ENCODE measurements at places on chromosomes 6 and 20. TPM values are rescaled to one million over a fixed set of nuclear protein-coding genes. Genes with fewer than 3 reads are reported as not detected.

DNA sequence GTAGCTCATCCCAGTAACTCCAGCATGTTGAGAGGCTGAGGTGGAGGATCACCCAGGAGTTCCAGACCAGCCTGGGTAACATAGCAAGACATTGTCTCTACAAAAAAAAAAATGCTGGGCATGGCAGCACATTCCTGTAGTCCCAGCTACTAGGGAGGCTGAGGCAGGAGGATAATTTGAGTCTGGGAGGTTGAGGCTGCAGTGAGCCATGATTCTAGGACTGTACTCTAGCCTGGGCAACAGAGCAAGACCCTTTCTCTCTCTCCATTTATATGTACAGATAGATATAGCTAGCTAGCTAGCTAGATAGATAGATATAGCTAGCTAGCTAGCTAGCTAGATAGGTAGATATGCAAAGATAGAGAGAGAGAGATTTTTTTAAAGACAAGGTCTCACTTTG lies 20.4 kb downstream of the ILRUN start:
- no peak for DNase-seq

DNA sequence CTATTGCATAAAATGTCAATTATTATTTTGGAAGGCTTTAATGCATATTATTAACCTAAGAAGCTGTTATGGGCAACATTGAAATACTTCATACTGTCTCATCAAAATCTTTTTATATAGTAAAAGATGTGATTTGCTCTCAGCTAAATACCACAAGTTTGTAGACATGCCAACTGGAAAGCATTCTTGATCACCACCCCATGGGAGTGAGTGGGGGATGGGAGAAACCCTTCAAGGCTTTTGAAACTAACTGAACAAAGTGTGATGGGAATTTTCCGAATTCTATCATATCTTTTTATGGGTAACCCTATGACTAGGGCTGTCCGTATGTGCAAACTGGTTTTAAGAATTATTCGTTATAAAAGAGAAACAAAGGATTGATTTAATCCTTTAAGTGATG lies 377.3 kb upstream of the JAG1 start:
- DNase-seq = no peak

DNA sequence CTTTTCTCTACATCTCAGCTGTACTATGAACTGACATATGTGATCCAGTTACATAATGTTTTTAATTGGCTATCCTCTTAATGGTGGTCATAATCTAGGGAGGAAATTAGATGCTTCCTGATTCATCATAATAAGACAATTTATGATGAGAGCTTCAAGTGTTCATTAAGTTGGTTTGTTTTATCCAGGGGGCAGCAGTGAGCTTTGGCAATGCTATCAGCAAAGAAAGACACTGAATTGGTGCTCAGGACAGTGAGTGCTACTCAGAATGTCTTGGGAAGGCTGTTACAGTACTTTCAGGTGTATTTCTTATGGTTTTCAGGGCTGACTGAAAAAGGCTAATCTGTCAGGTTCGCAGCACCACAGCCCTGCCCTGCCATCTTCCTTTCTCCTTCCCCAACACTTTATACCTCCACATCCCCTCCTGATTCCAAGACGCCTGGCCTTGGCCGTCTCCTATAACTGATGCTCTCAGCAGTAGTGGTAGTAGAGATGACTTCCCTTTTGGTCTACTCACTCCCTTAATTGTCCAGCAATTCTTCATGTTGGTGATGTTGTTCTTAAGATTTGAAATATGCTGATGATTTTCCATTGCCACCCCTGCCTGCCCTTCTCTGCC lies 67.0 kb upstream of the TNFAIP3 start:
- peak; percentile 25 for DNase-seq

The GSTA3 gene
- total RNA-seq = not detected

The RBBP9 gene
- total RNA-seq = 26.5 TPM
